Suprapubic skin (tissue), 4 donors: ENCODE measurements at places on chromosomes 11 and 22. TPM values are rescaled to one million over a fixed set of nuclear protein-coding genes. Genes with fewer than 3 reads are reported as not detected.

- DNase-seq: no peak
Observed at GRCh38 chr11:109864151-109864661, 229.0 kb upstream of the ZC3H12C start.

Gene VPREB1
- not detected for total RNA-seq

DNA sequence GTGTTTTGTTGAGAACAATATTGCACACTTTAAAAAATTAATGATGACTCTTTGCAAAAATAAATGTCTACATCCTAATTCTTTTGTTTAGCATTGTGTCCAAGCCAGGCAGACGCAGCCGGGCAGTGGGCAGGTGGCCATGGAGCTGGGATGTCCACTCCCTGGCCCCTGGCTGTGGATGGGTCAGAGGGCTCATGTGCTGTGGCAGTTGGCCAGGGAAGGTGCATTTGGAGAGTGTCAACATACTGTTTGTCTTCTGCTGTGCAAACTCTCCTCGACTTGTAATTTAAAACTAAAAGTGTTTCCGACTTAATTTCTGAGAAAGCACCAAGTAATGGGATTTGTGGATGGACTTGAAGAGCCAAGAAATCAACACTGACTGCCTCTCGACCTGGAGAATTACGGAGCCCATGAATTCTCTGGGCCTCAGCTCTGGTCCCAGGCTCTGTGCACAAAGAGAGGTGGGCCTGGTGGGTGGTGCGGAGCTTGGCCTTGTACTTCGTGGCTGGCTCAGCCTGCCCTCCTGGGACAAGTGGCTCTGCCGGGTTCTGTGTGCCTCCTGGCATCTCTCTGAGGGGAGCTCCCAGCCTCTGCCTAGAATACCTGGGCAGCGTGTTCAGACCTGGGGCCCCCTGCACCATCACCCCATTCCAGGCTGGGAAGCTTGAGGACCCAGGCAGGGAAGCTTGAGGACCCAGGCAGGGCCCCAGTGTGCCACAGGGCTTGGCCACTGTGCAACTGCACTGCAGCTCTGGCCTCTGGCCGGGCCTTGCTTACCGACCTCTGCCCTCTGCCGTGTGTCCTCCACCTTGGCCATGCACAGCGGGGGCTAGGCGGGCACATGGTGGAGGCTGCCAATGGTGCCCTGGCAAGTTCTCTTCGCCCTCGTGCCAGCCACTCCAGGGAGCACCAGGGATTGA is 46.4 kb downstream of the RTN4R start:
- no peak for DNase-seq

DNA sequence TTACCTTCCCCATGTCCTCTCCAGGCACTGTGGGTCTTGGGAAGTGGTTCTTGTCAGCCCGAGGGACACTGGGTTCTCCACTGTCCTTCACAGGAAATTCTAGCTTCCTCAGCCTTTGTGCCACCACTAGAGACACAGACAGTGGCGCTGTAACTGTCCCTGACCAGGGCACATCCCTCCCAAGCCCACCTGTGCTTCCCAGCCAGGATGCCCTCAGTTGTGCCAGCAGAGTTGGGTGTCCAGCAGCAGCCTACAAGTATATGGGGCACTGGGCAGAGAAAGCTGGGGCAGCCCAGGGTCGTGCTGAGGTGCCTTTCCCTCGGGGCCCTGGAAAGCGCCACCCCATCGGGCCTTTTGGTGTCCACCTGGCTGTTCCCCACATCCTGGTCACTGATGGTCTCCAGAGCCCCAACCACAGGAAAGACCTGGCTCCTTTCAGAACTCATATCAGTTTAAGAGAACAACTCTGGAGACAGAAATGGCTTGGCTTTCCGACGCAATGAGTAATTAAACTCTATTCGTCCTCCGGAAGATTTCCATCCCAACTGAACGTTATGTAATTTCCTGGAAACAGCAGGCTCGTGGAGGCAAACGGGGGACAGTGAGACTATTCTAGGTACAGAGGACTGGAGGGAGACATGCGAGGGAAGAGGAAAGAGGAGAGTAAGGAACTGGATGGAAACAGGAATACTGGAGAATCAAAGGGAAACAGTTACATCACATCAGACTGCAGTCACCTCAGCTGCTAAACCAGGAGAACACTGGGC is 28.6 kb downstream of the PPP2R1B start:
- DNase-seq: no peak

GRCh38 chr11:46649180-46649738 is 31.9 kb downstream of the ATG13 start:
- DNase-seq: no peak

Gene MSANTD4
- total RNA-seq: 13.4 TPM
